ENCODE measurements at places on chromosomes 1 and 21.

DNA sequence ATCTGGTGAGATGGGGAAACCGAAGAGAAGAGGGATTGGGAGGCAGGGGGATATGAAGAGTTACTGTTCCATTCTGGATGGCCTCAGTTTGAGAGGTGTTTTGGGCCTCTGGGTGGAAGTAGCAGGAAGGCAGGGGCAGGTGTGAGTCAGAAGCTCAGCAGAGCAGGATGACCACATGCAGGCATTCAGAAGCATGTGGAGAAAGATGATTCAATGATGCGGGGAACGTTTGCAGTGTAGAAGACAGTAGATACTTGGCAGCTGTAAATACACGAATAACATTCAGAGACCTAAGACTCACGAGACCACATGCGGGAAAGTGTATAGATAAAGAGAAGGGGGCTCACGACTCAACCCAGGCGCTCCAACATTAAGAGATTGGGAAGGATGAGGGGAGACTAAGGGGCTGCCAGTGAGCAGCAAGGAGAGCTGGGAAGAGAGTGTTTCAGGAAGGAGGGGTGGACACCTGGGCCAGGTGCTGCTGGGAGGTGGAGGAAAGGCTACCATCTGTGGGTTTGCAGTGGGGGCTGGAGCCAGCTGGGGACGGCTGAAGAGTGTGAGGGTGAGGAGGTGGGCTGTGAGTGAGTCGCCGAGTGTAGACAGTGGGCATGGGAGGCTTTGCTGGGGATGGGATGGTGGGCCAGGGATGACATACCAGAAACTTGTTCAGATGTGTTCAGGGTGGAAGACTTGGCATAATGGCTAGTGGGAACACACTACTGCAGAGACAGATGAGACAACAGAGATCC, 5.8 kb upstream of the EPS8L3 start:
- DNase-seq = no peak

- no peak for DNase-seq
Observed at GRCh38 chr1:197927908-197928665, 10.9 kb downstream of the LHX9 start.

DNA sequence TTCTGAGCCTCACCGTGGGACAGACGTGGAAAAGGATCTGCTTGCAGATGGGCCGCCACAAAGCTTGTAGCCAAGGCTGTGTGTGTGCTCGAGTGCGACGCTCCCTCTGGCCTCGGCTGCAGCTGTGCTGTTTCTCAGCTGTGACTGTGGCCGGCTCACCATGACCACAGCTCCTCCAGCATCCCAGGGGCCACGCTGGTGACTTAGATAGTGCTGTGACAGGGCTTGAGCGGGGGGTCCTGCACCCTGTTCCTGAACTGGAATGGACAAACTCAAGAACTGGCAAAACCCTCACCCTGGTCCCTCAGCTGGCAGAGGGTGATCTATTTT, 17.4 kb upstream of the ACTRT2 start:
- DNase-seq = no peak

- DNase-seq = no peak
Observed at GRCh38 chr1:180123463-180123936, 31.2 kb upstream of the QSOX1 start.

DNA sequence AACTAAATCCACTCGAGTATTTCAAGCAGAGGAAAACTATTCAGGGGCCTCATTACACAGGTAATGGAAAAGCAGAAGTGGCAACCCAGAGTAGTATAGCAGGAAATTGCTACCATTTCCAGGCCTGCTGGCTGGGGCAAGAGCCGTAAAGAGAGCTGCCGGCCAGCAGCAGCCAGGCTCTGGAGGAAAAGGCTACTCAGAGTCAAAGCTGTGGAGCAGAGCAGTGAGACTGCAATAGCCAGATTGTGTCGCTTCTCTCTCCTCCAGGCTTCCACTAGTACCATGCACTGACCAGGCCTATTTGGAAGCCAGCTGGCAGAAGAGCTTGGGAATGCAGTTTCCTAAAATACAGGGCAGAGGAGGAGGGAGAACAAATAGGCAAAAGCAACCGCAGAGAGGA, 155.5 kb downstream of the OMA1 start:
- no peak for DNase-seq

DNA sequence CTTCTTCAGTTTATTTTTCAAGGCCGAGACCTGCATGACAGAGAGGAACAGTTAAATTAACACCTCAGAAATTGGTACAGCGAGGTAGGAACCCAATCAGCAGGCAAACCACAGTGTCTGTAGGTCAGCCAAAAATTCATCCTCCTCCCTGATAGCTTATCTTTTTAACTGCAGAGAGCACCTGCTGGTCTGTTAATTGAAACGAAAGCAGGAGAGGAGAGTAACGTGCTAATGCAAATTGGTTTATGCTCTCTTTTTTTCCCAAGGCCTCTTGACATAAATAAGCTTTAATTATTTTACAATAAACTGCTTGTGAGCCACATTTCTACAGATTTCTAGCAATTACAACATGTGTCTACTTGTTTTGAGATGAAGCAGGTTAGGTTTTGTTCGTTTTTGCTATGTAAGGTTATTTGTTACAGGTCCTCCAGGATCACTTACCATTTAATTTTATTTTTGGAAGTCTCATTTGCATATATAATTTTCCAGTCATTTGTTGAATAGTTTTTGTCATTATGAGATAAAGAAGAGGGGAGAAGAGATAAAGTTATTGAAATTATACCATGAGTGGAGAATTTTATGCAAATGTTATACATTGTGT, 179.9 kb downstream of the DENND1B start:
- peak; percentile 28 for DNase-seq

GRCh38 chr1:33864460-33865389, 846 bp downstream of the HMGB4 start:
- DNase-seq = no peak

- no peak for DNase-seq
Observed at GRCh38 chr21:33655588-33656221, 13.4 kb downstream of the ITSN1 start.

DNA sequence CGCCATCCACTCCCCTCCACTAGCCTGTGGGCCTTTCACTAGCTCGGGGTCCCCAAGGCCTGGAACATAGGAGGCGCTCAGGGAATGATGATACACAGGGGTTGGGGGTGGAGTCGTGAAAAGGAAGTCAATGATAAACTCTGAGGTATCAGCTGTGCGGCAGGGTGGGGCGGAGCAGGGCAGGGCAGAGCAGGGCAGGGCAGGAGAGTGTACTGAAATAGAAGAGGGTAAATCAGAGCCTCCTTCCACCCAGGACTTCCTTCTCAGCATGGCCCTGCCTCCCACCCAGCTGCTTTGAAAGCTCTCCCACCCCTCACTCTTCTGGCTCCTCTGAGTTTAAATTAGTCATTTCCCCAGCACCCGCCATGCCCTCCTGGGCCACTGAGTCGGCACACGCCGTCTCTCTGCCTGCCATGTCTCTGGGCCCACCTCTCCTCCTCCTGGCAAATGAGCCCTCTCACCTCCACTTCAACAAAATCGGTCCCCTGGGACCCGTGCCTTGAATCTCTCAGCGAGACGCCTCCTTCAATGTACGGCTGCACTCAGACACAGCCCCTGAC, 16.9 kb downstream of the CAPZB start:
- DNase-seq = no peak

DNA sequence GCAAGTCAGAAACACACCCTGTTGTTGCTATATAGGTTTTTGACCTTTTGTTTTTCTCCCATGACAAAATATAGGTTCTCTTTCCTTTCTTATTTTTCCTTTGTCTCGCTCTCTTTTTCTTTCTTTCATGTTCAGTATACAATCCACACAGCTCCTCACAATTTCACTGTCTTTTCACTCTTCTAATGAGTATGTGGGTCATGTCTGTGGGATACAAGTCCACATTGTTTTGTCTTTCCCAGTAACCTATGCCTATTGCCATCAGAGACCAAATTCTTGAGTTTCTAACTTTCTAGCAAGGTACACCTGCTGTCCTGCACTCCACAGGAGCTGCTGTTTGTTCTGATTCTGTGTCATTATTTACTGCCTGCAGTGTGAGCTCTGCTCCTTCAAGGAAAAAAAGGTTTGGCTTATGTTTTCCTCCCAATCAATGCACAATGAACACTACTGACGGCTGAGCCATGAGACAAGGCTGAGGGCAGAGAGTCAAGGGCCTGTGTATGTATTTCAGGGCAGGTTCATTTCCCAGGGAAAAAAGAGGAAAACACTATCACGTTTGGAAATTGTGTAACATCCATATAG, 453.8 kb downstream of the NEGR1 start:
- no peak for DNase-seq

DNA sequence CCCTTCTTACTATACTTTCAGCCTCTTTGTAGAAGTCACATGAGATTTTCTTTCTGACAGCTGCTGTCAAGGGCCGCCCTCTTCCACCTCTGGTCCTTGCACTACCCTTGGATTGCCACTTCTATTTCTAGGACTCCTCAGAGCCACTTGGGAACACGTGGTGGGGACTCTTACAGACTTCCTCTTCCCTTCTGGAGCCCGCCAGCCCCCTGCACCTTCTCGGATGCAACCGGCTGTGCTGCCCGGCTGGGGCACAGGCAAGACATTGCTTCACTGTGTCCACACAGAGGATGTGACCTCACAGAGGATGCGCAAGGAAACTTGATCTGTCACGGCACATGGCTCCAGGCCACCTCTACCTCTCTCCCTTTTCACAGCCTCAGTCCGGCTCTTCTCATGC, 2.4 kb upstream of the IKBKE start:
- peak; percentile 27 for DNase-seq

- no peak for DNase-seq
Observed at GRCh38 chr1:154821083-154821482, 49.0 kb downstream of the KCNN3 start.

GRCh38 chr21:41480086-41480690, 27.8 kb downstream of the TMPRSS2 start:
- no peak for DNase-seq
